ENCODE measurements at places on chromosomes 5 and 9. TPM values are rescaled to one million over a fixed set of nuclear protein-coding genes. Genes with fewer than 3 reads are reported as not detected.
A peak's percentile ranks its signal among the peaks of the same experiment; 100 is the strongest.

- no peaks in the 10 kb centered on the region for H3K36me3 ChIP-seq
- no peaks in the 10 kb centered on the region for H3K27me3 ChIP-seq
- no peak overlapping the region for H3K4me3 ChIP-seq
Measured at GRCh38 chr9:76404401-76404800, 10.2 kb upstream of the RFK start.

- no peak for DNase-seq
- H3K36me3 ChIP-seq, result no peaks in the 10 kb centered on the region
- peak overlapping the region; percentile 91 for H3K27ac ChIP-seq
- peak overlapping the region; percentile 95 for H3K4me3 ChIP-seq
- peaks cover 71% of the 10 kb centered on the region for H3K4me1 ChIP-seq
- no peaks in the 10 kb centered on the region for H3K27me3 ChIP-seq
Measured at GRCh38 chr5:1111241-1111726, 579 bp downstream of the SLC12A7 start.

DNA sequence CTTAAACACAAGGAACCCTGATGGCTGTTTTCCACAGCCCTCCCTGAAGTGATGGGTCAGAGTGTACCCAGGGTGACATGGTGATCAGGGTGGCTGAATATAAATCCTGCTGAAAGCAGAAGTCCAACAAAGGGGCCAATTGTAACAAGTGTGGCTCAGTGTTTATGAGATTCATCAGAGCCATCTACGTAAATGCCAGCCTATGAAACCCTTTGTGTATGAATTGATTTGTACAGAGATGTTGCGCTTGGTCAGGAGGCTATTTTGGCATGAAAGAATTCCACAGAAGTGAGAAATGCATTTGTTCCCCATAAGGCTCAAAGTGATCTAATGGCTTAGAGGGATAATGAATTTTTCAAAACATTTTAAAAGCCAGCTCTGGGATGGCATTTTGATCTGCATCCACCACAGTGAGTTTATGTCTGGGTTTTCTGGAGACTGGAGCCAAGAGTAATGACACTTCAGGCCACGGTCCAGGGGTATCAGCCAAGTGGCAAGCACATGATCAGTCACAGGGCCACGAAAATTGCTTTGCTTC, 12.4 kb downstream of the PRUNE2 start:
- peaks cover 4% of the 10 kb centered on the region for H3K4me1 ChIP-seq
- no peak overlapping the region for H3K4me3 ChIP-seq
- H3K27ac ChIP-seq, result peak overlapping the region; percentile 77
- no peaks in the 10 kb centered on the region for H3K36me3 ChIP-seq
- DNase-seq, result no peak

GRCh38 chr9:11194246-11194645, 581.4 kb upstream of the PTPRD start:
- H3K4me1 ChIP-seq, result no peaks in the 10 kb centered on the region
- H3K4me3 ChIP-seq, result no peak overlapping the region
- H3K27ac ChIP-seq, result no peak overlapping the region
- no peaks in the 10 kb centered on the region for H3K27me3 ChIP-seq

DNA sequence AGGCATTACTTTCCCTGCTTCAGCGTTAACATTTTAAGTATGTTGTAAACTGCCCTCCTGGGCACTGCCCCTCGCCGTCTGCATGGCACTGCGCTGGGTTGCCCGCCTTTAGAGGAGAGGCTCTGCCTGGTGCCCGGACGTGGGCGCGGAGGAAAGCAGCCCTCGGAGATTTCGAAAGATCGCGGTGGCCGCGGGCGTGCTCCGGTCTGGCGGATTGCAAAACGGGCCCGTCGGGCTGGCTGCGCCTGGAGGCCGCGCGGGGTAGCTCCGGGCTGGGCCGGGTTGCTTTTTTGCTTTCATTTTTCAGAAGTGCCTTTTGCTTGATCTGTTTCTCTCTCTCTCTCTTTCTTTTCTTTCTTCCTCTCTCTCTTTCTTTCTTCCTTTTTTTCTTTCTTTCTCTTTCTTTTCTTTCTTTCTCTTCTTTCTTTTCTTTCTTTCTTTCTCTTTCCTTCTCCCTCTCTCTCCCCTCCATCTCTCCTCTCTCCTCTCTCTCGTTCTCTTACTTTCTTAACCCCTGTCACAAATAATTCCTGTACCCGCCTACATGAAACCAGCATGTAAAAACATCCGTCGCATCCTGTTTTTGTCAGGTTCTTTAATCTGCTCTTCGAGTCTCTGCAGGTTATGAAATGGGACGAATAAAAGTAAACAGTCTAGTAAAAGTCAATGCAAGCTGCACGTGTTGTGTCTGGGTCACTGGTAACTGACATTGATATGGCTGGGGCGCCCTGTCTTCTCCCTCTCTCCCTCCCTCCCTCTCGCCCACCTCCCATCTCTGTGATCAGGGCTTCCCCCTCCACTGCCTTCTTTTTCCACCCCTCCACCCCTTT, 1.7 kb downstream of the FST start:
- DNase-seq, result no peak
- peak overlapping the region; percentile 75 for H3K4me3 ChIP-seq
- peaks cover 22% of the 10 kb centered on the region for H3K4me1 ChIP-seq

- no peak overlapping the region for H3K4me3 ChIP-seq
- no peaks in the 10 kb centered on the region for H3K36me3 ChIP-seq
- no peaks in the 10 kb centered on the region for H3K4me1 ChIP-seq
- H3K27ac ChIP-seq, result no peak overlapping the region
Measured at GRCh38 chr5:3230254-3230653, 365.4 kb upstream of the IRX1 start.

GRCh38 chr5:159833846-159834245, 82.4 kb upstream of the ADRA1B start:
- no peak for DNase-seq
- no peak overlapping the region for H3K4me3 ChIP-seq
- H3K36me3 ChIP-seq, result no peaks in the 10 kb centered on the region
- H3K4me1 ChIP-seq, result no peaks in the 10 kb centered on the region

The KCNMB1 gene
- total RNA-seq, result 9.3 TPM

Measured in esophagus squamous epithelium (tissue), 5 donors.